ENCODE measurements at places on chromosomes 5 and 9. TPM values are rescaled to one million over a fixed set of nuclear protein-coding genes. Genes with fewer than 3 reads are reported as not detected.

The FRMPD1 gene
- 0.61 TPM for polyA plus RNA-seq

DNA sequence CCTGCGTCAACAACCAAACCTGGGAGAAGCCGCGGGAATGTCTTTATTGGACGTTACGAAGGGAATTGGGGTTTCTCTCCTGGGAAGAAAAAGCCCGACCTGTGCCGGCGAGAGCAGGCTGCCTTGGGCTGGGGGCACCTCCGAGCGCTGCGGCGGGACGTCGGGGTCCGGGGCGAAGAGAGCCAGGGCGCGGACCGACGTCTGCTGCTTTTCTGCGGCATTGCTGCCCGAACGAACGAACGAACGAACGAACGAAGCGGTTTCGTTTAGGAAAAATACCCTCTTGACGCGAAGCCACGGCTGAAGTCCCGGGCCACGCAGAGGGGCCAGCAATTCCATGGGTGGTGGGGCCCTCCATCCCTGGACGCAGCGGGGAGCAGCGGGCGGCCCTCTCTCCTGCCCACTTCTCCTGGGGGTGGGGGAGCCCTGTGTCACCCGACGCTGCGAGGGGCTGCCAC lies 4.8 kb upstream of the PITX1 start:
- H3K36me3 ChIP-seq: no peaks in the 10 kb centered on the region
- no peak for DNase-seq
- no peak overlapping the region for H3K27ac ChIP-seq
- peaks cover 93% of the 10 kb centered on the region for H3K27me3 ChIP-seq

DNA sequence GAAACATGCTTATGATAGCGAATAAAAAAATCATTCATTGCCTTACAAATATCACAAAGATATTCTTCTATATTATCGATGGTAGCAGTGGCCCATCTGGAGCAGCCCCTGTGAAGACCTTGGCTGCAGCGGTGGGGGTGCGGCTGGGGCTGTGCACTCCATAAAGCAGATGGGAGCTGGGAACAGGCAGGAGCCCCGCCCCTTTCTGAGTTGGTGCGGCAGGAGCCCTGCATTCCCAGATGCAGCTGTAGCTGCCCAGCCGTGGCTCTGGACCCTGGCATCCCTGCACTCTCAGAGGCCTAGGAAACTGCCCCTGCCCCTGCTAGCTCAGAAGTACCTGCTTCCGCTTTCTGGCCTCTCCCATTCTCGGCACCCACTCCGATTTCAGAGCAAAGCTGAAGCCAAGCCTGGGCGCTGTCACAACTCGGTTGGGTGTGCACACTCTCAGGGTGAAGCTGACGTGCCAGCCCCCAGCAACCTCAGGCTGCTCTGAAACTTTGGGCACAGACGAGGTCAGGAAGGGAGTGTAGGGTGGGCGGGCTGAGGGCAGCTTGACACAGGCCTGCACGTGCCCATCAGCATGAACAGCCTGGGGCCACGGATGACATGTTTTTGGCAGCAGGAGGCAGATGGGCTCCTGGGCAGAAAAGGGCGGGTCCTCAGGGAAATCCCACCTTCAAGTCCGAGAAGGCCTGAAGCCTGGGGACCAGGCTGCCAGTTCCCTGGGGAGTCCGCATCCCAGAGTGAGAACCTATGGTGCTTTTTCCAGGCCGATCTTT lies 1440.8 kb upstream of the ACO1 start:
- H3K27me3 ChIP-seq: no peaks in the 10 kb centered on the region
- no peaks in the 10 kb centered on the region for H3K36me3 ChIP-seq
- H3K4me3 ChIP-seq: no peak overlapping the region
- DNase-seq: no peak
- H3K4me1 ChIP-seq: no peaks in the 10 kb centered on the region

The TCF7 gene
- 9.7 TPM for polyA plus RNA-seq

- DNase-seq: no peak
- peaks cover 28% of the 10 kb centered on the region for H3K36me3 ChIP-seq
- H3K27me3 ChIP-seq: no peaks in the 10 kb centered on the region
- no peak overlapping the region for H3K4me3 ChIP-seq
- no peak overlapping the region for H3K27ac ChIP-seq
Observed at GRCh38 chr9:113599646-113600022, 136.1 kb downstream of the RGS3 start.

DNA sequence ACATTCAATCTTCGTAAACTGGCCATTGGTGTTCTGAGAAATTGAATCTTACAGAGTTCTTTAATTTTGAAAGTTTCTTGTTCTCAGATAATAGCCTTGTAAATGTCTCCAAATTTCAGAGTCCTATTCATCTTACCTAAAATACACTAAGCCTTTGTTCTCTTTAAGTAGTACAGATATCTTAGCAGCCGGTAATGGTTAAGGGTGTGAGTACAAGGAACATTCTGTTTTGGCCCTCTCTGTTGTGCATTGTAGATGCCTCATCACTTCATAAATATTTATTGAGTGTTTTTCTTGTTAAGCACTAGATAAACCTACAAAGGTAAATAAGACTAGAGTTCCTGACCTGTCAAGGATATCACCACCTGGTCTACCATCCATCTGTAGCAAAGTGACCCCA lies 35.2 kb downstream of the ZCCHC7 start:
- H3K27me3 ChIP-seq: no peaks in the 10 kb centered on the region
- DNase-seq: no peak
- H3K27ac ChIP-seq: no peak overlapping the region
- H3K36me3 ChIP-seq: peaks cover 14% of the 10 kb centered on the region
- H3K4me1 ChIP-seq: no peaks in the 10 kb centered on the region
- no peak overlapping the region for H3K4me3 ChIP-seq

- H3K4me3 ChIP-seq: no peak overlapping the region
- H3K27me3 ChIP-seq: no peaks in the 10 kb centered on the region
- no peak for DNase-seq
- peaks cover under 1% of the 10 kb centered on the region for H3K4me1 ChIP-seq
- no peaks in the 10 kb centered on the region for H3K36me3 ChIP-seq
- no peak overlapping the region for H3K27ac ChIP-seq
Observed at GRCh38 chr5:30809933-30810332, 383.6 kb upstream of the CDH6 start.

The TAF1L gene
- polyA plus RNA-seq: 0.03 TPM

- no peak overlapping the region for H3K4me3 ChIP-seq
- H3K27ac ChIP-seq: no peak overlapping the region
- no peak for DNase-seq
- no peaks in the 10 kb centered on the region for H3K27me3 ChIP-seq
Observed at GRCh38 chr9:105259274-105259673, 14.8 kb downstream of the SLC44A1 start.

- no peak for DNase-seq
- H3K36me3 ChIP-seq: no peaks in the 10 kb centered on the region
- no peaks in the 10 kb centered on the region for H3K4me1 ChIP-seq
- H3K4me3 ChIP-seq: peak overlapping the region; percentile 31
- no peak overlapping the region for H3K27ac ChIP-seq
Observed at GRCh38 chr9:86585422-86586143, 231.4 kb upstream of the TUT7 start.

GRCh38 chr9:113481176-113481787 lies 17.8 kb downstream of the RGS3 start:
- H3K4me3 ChIP-seq: no peak overlapping the region
- no peak for DNase-seq
- peaks cover 9% of the 10 kb centered on the region for H3K36me3 ChIP-seq
- no peak overlapping the region for H3K27ac ChIP-seq

The DDX4 gene
- 0.10 TPM for polyA plus RNA-seq

- H3K4me1 ChIP-seq: no peaks in the 10 kb centered on the region
- DNase-seq: no peak
- H3K4me3 ChIP-seq: no peak overlapping the region
- H3K36me3 ChIP-seq: no peaks in the 10 kb centered on the region
Observed at GRCh38 chr5:106766916-106767315, 903.8 kb downstream of the EFNA5 start.

- H3K36me3 ChIP-seq: no peaks in the 10 kb centered on the region
- H3K27ac ChIP-seq: no peak overlapping the region
- H3K27me3 ChIP-seq: no peaks in the 10 kb centered on the region
- no peak overlapping the region for H3K4me3 ChIP-seq
- no peaks in the 10 kb centered on the region for H3K4me1 ChIP-seq
Observed at GRCh38 chr5:137665678-137666460, 70.0 kb downstream of the KLHL3 start.

- no peak overlapping the region for H3K4me3 ChIP-seq
- peaks cover 4% of the 10 kb centered on the region for H3K4me1 ChIP-seq
- DNase-seq: no peak
- H3K36me3 ChIP-seq: peaks cover 17% of the 10 kb centered on the region
- H3K27me3 ChIP-seq: no peaks in the 10 kb centered on the region
Observed at GRCh38 chr5:151076616-151077015, 4.2 kb downstream of the TNIP1 start.

Measured in large intestine (tissue), 12 donors.